ENCODE measurements at places on chromosomes 3 and 15.

- DNase-seq, result peak; percentile 56
These were observed 34.8 kb upstream of the CTSH start for GRCh38 chr15:78979456-78980320.

DNA sequence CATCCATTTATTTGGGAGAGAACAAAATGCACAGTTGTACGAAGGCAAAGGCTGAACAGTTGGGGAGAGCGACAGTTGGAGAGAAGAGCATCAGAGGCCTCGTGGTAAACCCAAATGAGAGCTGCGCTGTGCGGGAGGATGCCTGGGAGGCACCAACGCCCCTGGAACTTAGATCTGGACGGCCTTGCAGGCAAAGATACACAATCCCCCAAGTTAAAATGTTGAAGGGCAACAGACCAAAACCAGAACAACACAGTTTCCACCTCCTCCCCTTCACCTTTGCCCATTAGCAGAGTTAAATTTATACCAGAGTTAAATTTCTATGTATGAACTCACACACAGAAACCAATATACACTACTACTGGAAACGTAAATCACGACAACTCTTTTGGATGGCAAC is 339.6 kb downstream of the RORA start:
- no peak for DNase-seq

GRCh38 chr15:70855764-70856163 is 1.8 kb upstream of the LARP6 start:
- DNase-seq, result no peak

DNA sequence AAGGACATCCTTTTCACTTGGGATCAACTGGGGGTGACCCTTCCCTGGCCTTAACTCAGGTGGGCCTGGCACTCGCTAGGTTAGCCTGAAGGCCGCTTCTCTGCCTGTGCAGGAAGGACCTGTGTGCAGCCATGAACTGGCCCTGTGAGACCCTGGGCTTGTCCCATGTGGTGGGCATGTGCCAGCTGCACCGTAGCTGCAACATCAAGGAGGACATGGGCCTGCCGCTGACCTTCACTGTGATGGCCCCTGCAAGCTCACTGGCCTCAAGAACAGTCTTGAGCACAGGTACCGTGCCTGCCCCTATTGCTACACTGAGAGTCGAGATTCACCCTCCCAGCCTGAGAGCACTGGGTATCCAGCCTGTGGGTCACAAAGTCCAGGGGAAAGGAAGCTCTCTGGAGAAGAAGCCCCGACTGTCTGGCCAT is 43.0 kb downstream of the SAXO2 start:
- no peak for DNase-seq

DNA sequence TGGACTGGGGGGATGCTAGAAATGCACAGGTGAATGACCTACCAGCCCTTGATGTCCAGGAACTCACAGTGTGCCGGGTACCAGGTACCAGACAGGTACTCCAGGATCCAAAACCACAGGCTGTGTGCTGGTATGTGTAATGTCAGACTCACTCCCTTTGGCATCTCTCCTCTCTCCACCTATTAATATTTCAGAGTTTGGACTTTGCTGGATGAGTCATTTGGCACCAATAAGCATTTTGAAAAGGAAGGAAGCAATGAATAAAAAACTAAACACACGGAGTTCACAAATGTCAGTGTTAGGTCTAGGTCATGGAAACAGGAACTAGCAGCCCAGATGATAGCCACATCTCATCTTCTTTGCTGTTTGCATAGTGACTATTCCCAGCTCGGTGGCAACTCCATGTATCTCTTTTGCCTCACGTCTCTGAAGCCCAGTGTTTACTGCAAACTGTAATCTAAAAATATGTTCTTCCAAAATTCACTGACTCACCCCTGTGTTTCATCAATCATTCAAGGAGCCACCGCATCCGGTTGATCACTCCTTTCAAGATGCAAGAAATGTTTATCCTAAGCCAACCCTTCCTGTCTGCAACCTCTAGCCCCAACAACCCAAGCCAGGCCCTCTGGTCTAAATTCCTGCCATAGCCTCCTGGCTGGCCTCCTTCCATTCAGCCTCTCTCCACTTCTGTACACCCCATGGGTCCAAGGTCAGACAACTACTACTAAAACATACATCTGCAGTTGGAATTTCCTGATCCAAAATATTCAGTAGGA is 8.4 kb downstream of the ITGB5 start:
- DNase-seq, result no peak

- no peak for DNase-seq
These were observed 3.5 kb downstream of the PLXND1 start for GRCh38 chr3:129602730-129603560.

Data from NCI-H774 (cell line).